ENCODE measurements at places on chromosomes 13 and 19. TPM values are rescaled to one million over a fixed set of nuclear protein-coding genes. Genes with fewer than 3 reads are reported as not detected.

Gene CEACAM4
- total RNA-seq = not detected

Gene C5AR2
- total RNA-seq = 15.0 TPM

Gene ATP12A
- not detected for total RNA-seq

Gene MYBPC2
- total RNA-seq = not detected

Gene EFNB2
- total RNA-seq = 4.3 TPM

Gene ZNF45
- total RNA-seq = 11.6 TPM

Gene ZIC2
- 5.2 TPM for total RNA-seq

All from A549 treated with Mapracorat at 1 μM for 4 hours (cell line).